Urinary bladder (tissue), 4 donors: ENCODE measurements at places on chromosomes 6 and 20. TPM values are rescaled to one million over a fixed set of nuclear protein-coding genes. Genes with fewer than 3 reads are reported as not detected.

HEBP2 gene
- 7.6 TPM for total RNA-seq

TNNC2 gene
- total RNA-seq: 23.2 TPM

VSX1 gene
- not detected for total RNA-seq

SLC17A1 gene
- not detected for total RNA-seq

TRIM31 gene
- 1.3 TPM for total RNA-seq

CRISP2 gene
- total RNA-seq: not detected

FRK gene
- 7.3 TPM for total RNA-seq

- no peak for DNase-seq
Measured at GRCh38 chr20:21507400-21508229, 6.2 kb downstream of the NKX2-2 start.

- no peak for DNase-seq
Measured at GRCh38 chr6:169240125-169240524, 13.5 kb downstream of the THBS2 start.

- DNase-seq: no peak
Measured at GRCh38 chr6:150345781-150346180, 23.0 kb upstream of the IYD start.

DNA sequence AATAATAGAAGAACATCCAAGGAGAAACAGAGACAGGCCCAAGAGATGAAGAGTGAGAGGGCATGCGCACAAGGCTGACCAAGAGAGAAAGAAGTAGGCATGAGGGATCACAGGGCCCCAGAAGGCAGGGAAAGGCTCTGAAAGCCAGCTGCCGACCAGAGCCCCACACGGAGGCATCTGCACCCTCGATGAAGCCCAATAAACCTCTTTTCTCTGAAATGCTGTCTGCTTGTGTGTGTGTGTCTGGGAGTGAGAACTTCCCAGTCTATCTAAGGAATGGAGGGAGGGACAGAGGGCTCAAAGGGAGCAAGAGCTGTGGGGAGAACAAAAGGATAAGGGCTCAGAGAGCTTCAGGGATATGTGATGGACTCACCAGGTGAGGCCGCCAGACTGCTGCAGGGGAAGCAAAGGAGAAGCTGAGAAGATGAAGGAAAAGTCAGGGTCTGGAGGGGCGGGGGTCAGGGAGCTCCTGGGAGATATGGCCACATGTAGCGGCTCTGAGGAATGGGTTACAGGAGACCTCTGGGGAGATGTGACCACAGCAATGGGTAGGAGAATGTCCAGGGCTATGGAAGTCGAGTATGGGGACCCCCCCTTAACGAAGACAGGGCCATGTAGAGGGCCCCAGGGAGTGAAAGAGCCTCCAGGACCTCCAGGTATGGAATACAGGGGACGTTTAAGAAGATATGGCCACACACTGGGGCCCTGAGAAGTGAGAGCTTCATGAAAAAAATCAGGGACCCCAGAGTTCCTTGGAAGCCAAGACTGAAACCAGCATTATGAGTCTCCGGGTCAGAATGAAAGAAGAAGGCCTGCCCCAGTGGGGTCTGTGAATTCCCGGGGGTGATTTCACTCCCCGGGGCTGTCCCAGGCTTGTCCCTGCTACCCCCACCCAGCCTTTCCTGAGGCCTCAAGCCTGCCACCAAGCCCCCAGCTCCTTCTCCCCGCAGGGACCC lies 981 bp upstream of the TNF start:
- DNase-seq: no peak

- no peak for DNase-seq
Measured at GRCh38 chr6:3007571-3007970, 7.9 kb downstream of the NQO2 start.

DNA sequence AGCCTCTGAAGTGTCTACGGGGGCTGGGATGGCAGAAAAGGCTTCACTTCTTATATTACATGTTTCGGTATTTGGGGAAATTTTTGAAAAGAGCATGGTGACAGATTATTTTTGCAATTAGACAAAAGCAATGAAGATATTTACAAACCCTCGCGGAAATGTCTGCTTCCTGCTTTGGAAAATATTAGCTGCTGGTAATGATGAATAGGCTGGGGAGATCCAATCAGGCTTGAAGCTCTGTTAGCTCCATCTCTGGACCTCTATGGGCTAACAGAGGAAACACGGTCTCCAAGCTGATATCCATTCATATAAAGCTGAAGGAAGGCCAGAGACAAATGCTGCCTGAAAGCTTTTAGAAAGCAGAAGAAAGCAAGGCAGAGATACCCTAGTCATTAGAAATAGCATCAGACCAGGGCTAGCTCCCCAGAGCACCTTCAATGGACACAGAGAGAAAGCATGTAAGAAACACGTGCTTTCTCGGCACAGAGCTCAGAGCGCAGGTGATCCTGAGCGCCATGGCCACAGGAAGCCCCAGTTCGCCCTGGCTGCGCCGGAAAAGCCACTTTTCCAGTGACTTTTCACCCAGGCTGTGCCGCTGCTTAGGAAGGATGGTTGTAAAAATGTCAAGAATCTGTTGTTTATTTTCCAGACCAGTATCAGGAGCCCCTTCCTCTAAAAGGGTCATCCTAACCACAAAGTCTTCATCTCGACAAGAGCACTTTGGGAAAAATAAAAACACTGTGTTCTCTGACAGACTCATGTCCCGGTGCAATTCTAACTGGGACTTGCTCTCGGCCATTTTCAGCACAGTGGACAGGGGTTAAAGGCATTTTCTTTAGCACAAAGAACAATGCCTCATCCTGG lies 68.5 kb upstream of the NFATC2 start:
- DNase-seq: no peak

GRCh38 chr6:25968769-25969168 lies 6.2 kb downstream of the TRIM38 start:
- DNase-seq: no peak

DNA sequence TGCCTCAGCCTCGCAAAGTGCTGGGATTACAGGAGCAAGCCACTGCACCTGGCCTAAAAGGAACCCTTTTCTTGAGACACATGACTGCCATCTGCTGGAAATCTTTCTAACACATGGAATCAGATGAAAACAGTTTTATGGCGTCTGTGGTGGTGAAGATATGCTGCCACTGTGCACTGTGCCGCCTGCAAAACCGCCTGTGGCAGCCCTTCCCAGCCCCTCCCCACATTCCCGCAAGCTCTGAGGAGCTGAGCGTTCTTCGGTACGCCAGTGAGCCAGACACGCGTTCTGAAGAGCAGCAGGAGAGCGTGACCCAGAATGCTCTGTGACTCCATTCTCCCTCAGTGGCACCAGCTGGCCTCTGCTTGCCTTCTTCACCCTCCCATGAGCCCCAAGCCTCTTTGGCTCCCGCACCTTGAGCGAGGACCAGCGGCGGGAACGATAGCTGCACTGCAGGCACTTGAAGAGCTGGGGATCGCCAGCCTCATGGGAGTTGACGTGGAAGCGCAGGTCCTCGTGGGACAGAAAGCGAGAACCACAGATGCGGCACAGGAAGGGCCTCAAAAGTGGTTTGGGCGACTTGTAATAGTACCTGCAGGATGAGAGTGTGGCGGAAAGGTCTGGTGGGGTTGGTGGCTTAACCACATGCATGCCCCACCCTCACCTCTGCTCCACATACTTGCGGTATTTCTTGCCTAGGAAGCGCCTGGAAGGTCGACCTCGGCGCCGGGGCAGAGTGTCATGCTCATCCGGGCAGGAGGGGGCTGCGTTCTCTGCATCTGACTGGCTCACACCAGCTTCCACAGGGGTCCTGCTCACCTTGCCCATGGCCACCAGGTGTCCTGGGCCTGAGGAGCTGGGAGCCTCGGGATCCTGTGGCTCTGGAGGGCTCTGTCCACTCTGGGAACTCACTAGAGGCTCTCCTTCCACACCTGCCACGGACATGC lies 8.7 kb downstream of the ZNF335 start:
- DNase-seq: no peak

DNA sequence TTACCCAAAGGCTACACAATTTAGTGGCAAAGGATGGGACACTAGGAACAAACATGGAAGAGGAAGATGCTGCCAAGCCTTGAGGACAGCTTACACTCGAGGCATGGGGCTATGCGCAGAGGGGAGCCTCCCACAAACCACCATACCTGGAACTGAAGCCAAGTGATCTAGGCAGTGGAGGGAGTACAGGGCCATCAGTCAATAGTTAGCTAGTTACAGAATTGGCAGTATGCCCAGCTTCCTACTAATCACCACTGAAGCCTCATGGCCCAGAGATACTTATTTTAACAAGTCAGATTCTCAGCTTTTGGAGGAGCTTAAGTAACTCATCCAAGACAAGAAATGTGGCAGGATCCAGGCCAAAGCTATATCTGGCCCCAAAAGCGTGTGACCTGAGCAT lies 226.6 kb upstream of the MOCS1 start:
- DNase-seq: no peak

GRCh38 chr20:35133735-35134134 lies 13.4 kb downstream of the EDEM2 start:
- no peak for DNase-seq
